Activated CD4-positive, alpha-beta T cell treated with anti-CD3 and anti-CD28 coated beads, Interleukin-2, amount 50 U/mL, for 24 hours (primary cell): ENCODE measurements at places on chromosomes 7 and 10.

- no peak for DNase-seq
These were observed 100.8 kb downstream of the SFMBT2 start for GRCh38 chr10:7310076-7310475.

GRCh38 chr10:71770789-71771188, 2.5 kb downstream of the VSIR start:
- no peak for DNase-seq

DNA sequence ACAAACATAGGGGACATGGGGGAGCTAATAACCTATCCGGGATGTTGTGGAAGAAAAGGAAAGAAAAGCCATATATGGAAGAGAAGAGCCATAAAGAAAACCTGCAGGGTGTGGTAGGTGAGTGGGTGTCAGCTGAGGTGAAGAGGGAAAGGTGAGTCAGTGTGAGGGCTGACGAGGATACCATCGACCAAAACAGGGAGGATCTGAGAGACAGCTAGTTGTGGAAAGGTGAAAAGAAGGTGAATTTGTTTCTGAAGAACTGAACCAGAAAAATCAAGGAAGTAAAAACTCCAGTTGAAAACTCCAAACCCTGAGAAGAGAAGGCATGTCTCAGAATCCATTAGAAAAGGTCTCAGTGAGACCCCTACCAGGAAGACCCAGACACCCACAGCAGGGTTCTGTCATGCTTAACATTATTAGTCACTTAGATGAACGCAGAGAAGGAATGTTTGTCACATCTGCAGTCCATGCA, 4.1 kb downstream of the BLNK start:
- no peak for DNase-seq

DNA sequence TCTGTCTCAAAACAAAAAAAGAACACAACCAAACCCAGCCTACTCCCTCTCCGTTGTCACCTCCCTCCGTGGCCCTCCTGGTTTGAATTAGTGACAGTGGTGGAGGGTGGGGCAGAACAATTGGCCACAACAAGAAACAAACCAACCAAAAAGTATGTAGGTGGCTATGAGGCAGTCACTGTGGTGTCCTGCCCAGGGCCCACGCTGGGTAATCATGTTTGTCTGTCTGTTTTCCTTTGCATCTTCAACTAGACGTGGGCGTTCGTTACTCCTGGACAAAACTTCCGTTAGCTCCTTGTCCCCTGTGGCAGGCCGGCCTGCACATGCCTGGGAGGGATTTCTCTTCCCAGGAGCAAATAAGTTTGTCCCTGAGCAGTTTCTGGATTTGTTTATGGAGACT, 78.4 kb downstream of the XRCC2 start:
- no peak for DNase-seq

DNA sequence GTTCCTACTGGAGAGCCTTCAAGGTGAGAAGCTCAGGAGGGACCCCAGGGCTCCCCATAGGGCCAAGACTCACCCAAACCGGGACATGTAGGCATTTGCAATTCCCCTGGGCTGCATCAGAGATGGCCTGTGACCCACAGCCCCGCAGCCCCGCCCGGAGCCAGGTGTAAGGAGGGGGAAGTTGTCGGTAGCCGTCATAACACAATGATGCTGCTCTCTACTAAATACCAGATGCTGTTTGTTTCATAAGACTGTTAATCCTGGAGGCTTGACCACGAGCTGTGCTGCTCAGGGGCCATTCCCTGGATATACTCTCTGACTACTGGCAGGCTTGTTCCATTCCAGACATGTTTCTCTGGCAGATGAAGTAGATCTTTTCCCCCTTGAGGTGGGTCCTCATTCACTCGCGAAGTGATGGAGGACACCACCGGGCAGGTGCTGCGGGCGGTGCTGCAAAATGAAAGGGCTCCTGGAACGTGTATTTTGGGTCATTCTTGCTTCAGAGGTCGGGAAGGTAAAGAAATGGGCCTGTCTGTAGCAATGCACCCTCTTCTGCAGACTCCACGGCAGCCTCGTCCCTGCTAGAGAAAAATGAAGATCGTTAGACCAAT, 61.1 kb downstream of the MKI67 start:
- DNase-seq: no peak

DNA sequence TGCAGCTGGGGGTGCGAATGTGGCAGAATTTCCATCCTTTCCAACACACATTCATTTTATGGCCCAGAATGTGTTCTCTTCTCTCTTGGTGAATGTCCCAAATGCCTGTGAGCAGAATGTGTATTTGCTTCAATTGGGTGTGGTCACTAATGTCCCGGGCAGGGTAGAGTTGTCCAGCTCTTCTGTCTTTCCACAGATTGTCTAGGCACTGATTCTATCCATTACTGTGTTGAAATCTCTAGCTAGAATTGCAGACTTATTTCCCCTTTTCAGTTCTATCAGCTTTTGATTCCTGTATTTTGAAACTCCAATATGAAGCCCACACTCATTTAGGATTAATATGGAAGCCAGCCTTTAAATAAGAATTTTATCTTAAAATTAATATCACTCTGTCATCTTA, 14.0 kb upstream of the AKR1E2 start:
- DNase-seq: no peak

GRCh38 chr7:12814107-12814506, 126.7 kb downstream of the ARL4A start:
- no peak for DNase-seq

GRCh38 chr10:63346015-63346441, 119.7 kb downstream of the JMJD1C start:
- DNase-seq: no peak

- DNase-seq: no peak
These were observed 100.3 kb downstream of the TRRAP start for GRCh38 chr7:98978672-98979071.

DNA sequence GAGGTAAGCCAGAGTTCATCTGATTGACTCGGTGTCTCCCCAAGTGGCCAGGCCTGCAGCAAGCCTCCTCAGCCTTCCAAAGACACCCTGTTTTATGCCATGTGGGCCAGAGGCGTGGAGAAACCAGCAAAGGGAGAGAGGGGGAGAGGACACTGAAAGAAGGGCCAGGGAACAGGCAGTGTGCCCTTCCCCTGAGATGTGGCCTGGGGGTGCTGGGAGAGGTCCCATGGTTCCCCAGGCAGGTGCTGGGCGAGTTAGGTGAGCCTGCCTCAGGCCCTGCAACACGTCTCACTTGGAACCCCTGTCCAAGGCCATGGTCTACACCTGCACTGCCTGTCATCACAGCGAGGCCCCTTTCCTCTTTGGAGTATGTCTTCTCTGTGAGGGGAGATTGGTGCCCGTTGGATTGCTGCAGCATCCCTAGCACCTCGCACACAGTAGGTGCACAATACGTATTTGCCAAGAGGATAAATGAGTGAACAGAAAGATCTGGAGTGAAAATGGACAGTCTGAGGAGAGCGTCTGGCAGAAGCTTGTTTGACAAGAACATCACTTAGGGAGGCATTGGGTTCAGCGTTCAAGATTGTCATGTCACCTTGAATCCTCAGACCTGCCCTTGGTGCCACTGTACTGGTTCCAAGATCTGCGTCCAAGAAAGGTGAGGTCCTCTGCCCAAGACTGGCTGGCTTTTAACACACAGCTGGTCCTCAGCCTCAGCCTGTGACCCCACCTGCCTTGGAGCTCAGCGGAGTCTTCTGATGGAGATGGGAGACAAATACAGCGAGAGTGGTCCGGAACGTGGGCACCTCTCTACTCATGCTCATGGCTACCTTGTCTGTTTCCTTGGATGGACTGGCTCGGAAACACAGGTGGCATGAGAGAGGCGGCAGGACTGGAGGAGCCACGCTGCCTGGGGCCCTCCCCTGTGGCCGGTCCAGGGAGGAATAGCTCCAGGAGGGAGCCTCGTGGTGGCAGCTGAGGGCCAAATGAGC, 39.8 kb upstream of the NUB1 start:
- no peak for DNase-seq

GRCh38 chr7:12524794-12525386, 45.6 kb upstream of the SCIN start:
- DNase-seq: no peak

DNA sequence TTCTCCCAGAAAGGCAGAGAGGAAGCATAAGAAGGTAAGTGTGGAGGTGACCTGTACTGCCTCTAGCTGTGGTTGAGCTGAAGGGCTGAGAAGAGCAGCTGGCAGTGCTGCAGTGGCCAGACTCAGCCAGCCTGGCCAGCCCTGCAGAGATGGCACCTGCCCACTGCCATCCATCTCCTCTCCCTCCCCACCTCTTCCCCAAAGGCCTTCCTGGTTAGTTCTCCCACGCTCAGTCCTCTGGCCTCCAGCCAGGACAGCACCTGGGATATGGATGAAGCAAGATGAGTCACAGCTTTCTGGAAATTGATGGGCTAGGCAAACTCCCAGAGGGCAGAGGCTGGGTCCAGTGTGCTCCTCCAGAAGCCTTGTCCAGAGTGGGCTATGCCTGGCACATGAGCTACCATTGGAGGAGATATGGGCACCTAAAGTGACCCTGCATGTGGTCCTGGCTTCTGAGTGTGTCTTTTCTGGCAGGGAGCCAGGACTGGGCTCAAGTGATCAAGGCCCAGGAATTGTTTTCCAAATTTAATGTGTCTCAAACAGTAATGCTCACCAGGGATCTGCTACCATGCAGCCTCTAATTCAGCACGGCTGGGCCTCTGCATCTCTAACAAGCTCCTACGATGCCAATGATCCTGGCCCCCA, 81.0 kb upstream of the CACUL1 start:
- no peak for DNase-seq

- DNase-seq: no peak
These were observed 192.4 kb downstream of the ADARB2 start for GRCh38 chr10:1544929-1545328.

DNA sequence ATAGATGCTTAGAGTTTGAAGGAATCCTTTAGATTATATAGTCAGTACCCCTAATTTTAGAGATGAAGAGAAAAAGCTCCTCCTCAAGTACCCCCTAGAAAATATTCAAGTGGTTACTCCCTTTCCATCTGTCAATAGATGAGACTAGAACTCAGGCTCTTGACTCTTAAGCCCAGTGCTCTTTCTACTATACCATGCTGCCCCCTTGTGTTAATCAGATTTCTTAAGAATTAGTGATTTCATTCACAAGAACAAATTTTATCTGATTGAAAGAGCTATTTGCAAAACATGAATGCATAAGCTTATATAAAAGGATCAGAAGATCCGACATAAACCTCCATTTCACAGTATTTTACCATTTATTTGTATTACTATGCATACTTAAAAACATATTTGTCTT, 179.3 kb downstream of the TFEC start:
- no peak for DNase-seq

GRCh38 chr10:91144961-91145360, 75.5 kb upstream of the PCGF5 start:
- DNase-seq: no peak

DNA sequence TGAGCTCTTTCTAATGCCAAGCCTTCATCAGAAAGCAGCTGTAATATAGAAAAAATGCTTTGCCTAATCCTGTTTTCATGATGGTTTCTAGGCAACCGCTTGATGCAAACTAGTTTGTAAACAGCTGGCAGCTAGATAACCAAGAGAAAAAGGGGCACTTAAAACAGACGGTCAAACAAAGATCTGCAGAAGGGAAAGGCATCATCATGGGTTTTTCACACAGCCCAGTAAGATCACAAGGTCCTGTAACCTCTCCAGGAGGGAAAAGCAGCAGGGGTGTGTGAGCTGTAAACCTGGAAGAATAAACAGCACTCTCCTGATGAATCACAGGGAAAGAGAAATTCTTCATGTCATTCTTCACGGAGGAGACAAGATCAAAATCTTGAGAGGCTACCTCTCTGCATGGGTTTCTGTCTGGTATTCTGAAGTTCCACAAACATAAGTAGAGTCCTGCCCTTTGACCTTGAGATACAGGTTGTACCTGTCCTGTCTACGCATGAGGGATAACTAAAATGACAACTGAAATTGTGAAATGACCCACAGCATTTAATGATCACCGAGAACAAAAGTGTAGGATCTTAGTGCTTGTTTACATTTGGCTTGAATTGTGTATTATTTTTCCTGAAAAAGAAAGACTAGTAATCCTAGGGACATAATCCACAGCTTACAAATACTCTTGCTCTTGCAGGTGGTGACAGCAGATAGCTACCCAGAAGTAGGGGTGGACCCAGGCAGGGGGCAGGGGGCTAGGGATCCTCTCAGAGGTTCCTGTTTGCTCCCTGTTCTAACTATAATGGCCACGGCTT, 48.0 kb downstream of the CREB3L2 start:
- no peak for DNase-seq

GRCh38 chr7:36208426-36208825, 55.4 kb downstream of the EEPD1 start:
- no peak for DNase-seq

- DNase-seq: no peak
These were observed 10.9 kb downstream of the MACC1 start for GRCh38 chr7:20206104-20206896.

DNA sequence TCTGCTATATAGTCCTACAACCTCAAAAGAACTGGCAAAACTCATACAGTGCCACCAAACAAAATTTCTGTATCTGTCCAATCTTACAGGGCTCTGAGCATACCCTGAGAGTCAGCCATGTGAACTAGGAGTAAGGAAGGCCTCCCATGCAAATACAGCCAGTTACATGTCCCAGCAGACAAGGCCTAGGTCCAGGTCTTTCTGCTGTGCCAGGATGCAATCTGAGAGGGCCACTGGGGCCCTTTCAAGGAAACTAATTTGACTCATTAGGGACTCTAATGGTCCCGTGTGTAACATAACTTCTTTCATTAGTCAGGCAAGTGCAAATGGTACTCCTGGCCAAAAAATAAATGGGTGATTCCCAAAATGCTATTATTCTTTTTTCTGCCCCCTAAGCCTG, 17.9 kb upstream of the HIBADH start:
- DNase-seq: no peak
